ENCODE measurements at places on chromosomes 6 and 20.

DNA sequence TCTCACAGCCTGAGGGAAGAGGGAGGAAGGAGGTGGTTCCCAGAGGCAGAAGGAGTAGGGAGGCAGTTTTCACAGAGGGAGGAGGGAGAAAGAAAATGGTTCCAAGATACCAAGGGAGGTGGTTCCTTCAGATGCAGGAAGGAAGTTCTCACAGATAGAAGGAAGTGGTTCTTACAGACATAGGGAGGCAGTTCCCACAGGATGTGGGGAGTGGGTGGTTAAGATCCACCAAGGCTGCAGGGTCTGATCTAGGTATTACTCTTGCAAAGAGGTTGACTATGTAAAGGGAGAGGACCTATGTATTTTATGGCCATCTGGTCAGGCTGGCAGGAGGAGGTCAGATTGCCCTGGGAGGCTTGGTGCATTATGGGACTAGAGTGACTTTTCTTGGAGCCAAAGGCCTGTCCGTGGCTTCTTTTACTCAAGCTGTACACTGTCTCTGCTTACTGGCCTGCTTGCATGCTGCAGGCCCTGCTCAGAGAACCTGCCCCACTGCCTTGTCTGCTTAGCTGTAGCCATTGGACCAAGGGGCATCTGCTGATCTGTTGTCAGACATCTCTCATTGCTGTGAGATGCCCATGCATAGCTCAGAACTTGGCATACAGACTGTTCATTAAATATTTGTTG, 283.7 kb downstream of the DHX35 start:
- DNase-seq, result no peak

DNA sequence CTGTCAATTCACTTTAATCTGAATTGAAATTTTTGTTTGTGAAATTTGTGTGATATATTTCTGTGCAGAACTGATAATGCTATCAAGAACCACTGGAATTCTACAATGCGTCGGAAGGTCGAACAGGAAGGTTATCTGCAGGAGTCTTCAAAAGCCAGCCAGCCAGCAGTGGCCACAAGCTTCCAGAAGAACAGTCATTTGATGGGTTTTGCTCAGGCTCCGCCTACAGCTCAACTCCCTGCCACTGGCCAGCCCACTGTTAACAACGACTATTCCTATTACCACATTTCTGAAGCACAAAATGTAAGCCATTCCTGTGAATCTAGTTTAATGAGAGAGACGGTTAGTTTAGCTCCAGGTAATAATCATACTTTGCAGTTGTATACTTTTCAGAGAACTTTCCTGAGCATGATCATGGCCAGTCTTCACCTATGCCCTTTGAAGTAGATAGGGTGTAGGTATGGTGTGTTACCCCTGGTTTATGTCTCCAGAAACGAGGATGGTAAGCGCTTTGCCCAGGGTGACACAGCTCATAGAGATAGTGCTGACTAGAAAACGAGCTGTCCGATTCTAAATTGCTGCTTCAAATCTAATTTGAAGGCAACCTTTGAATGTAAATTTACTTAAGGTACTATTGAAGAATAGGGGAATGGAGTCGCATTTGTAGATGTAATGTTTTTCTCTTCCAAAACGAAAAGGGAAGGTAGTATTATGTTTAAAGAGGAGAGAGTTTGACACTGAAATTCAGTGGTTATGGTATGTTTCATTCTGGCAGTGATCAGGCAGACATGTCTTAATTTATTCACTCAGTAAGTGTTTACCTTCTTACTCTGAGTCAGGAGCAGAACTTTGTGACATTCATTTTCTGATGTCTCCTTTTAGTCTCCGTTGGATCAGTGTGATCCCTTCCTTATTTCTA, 11.4 kb downstream of the MYB start:
- no peak for DNase-seq

GRCh38 chr6:129767776-129768485, 58.0 kb upstream of the ARHGAP18 start:
- no peak for DNase-seq

- DNase-seq, result no peak
These were observed 51.3 kb upstream of the NRN1 start for GRCh38 chr6:6058054-6058444.

DNA sequence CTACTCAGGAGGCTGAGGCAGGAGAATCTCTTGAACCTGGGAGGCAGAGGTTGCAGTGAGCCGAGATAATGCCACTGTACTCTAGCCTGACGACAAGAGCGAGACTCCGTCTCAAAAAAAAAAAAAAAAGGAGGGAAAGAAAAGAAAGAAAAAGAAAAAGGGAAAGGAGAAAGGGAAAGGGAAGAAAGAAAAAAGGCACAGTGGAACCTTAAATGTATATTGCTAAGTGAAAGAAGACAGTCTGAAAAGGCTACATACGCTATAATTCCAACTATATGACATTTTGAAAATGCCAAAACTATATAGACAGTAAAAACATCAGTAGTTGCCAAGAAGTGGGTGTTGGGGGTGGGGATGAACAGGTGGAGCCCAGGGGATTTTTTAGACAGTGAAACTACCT, 16.2 kb downstream of the PPIL4 start:
- no peak for DNase-seq

DNA sequence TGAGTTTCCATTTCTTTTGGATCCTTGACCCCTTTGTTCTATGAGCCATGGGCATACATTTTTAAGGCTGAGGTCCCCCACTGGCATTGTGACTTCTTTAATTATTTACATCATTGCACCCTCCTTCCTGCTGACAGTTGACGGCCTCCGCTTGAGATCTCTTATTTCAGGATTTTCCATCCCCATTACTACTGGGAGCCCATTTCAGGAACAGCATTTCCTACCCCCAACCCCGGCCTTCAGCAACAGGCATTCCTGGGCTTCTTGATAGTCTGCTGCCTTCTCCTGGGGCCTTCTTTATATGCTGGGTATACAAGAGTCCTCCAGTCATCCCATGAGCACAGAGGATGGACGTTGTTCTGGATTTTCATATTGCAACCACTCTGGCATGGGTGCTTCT, 3.8 kb downstream of the ULBP1 start:
- DNase-seq, result no peak

DNA sequence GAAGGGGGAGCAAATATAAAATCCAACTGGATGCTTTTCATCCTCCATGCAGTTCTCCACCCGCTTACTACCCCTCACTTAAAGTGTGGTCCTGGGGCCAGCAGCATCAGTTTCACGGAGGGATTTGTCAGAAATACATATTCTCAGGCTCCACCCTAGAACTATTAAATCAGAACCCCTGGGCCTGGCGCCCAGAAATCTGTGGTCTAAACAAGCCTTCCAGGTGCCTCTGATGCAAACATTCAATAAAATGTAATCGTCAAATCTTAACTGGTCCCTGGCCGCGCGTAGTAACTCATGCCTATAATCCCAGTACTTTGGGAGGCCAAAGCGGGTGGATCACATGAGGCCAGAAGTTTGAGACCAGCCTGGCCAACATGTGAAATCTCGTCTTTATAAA, 47.7 kb downstream of the ATXN1 start:
- no peak for DNase-seq

DNA sequence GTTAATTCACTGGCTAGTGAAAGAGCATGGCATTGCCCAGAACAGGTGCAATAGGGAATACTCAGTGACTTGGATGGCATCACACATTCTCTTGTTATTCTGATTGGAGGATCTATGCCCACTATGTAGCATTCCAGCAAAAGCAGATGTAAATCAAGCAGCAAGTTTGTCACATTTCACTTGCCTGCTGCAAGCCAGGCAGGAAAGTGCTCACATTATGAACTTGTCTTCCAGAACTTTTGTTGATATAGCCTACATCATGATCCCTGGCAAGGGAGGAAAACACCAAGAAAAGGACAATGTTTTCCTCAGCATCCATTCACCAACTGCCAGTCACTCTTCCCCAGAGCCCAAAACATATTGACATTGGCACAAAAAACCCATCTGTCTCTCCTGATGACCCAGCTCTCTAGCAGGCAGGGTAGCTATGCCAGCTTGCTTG, 77.8 kb downstream of the ARHGAP18 start:
- no peak for DNase-seq

DNA sequence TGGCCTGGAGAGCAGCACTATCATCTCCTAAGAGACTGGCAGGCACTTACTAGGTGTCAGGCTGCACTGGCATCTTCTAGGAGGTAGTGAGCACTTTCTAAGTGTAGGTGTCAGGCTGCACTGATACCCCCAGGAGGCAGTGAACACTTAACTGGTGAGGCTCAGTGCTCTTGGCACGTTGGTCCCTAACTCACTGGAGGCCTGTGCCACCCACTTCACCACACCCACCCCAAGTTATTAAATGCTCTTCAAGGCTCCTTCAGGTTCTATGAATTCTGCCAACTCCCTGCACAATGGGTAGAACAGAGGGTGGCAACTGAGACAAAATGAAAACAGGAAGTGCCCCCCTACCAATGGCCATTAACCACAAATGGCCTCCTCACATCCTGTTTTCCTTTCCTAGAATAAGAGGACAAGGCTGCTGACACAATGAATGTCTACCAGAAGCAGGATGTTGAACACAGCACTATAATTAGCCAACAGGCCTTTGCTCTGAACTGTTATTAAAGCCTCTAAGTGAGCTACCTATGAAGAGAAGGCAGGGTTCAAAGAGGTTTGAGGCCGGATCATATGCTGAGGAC, 29.4 kb downstream of the NCOA5 start:
- DNase-seq, result no peak

GRCh38 chr20:57932227-57932864, 222.5 kb upstream of the PMEPA1 start:
- DNase-seq, result no peak

DNA sequence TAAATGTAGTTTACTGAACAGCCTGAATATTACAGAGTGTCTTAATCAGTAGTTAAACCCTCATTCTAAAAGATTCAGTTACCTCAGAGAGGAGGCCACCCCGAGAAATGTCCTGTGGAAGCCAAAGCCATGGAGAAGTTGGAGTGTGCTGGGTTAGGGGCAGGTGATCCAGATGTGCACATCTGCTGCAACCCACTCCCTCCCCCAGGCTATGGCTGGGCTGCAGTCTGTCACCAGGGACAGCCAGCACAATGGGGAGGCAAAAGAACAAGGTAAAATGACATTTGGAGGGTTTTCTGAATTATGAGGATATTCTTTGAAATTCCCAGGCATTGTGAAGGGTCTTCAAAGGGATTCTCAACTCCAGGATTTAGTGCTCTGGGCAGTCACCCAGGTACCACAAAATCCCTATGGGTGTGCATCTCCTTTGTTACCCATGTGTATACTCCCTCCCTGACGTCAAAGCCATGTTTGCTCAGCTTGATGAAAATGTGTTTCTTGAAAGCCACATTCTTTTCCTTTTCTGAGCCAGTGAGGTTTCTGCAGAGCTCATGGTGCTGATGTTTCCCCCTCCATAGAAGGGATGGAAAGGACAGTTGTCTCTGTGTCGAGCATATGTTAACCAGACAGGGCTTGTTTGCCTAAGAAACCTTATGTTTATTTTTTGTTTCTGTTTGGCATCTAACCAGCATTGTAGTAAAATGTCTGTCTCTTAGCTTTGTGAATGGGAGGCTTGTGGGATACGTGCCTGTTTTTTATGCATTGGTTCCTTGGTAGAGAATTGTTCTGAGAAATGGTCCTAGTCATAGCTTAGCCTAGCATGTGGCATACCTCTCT, 212.3 kb upstream of the TBX18 start:
- DNase-seq, result peak; percentile 11

GRCh38 chr6:105607636-105608621, 205.0 kb upstream of the PREP start:
- no peak for DNase-seq

- DNase-seq, result no peak
These were observed 1281.2 kb upstream of the ADGRB3 start for GRCh38 chr6:67353861-67354260.

DNA sequence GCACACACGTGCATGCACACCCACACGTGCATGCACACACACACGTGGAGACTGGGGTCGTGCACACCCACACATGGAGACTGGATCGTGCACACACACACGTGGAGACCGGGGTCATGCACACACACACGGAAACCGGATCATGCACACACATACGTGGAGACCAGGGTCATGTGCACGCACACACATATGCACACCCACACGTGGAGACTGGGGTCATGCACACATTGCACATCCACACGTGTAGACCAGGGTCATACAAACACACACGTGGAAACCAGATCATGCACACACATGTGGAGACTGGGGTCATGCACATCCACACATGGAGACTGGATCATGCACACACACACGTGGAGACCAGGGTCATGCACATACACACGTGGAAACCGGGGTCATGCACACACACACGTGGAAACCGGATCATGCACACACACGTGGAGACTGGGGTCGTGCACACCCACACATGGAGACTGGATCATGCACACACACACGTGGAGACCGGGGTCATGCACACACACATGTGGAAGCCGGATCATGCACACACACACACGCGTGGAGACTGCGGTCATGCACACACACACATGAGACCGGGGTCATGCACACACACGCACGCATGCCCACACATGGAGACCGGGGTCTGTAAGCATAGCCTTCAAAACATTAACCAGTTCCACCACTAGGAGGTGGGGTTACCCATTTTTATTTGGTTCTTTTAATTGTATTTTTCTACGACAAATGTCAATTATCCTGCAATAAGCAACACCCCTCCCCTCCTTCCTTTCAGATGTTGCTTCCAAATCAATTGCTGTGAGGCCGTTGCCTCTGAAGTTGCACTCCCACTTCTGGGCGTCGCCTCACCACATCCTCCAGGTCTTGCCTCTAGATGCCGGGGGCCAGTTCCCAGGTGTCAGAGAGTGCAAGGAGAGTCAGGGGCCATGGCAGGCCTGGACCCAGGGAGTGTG, 95.8 kb downstream of the TMEM242 start:
- DNase-seq, result no peak

- no peak for DNase-seq
These were observed 32.3 kb downstream of the TULP4 start for GRCh38 chr6:158344534-158344933.

Measured in urothelium cell line (cell line).